ENCODE measurements at places on chromosomes 1 and 21. TPM values are rescaled to one million over a fixed set of nuclear protein-coding genes. Genes with fewer than 3 reads are reported as not detected.

DNA sequence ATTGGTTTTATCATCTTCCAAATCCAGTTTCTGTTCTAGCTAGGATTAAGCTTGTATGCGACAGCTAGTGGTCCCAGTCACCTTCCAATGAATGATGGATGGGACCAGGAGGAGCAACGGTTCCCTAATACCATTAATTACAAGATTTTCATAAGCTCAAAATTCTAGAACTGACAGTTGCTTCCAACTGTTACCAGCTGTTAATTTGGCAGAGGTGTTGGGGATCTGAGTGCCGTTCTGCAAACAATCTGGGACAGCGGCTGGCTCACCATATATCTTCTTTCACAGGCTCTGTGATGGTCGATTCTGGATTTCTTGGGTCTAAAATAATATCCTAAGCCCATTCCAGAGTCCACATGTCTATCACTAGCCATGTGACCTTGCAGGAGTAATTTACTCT, 34.5 kb upstream of the RALGPS2 start:
- DNase-seq = no peak

AMY1A gene
- not detected for total RNA-seq

DNA sequence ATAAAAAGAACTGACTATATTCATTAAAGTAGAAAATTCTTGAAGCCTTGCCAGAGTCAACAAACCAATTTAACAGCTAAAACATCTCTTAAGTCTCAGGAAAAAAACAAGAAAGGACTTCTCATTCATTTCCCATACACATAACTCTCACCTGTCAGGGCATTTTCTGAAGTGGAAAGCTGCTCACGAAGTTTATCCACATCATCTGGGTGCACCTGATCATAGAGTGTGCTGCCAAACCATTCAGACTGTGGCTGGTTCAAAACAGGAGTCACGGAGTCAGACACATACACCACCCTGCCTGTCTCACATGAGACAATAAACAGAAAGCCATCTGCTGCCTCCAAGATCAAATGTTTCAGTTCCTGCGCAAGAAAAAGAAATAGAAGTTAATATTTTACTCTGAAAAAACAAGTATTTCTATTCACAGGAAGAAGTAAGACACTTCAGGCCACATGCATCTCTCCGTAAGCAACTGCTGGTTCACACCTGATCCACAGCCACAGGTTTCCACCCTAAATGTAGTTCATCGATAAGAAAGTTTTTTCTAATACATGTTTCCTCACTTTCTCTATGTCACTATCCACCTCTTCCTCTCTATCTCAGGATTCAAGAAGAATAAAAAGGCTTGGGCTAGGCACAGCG, 28.2 kb upstream of the CTSK start:
- DNase-seq = no peak

DNA sequence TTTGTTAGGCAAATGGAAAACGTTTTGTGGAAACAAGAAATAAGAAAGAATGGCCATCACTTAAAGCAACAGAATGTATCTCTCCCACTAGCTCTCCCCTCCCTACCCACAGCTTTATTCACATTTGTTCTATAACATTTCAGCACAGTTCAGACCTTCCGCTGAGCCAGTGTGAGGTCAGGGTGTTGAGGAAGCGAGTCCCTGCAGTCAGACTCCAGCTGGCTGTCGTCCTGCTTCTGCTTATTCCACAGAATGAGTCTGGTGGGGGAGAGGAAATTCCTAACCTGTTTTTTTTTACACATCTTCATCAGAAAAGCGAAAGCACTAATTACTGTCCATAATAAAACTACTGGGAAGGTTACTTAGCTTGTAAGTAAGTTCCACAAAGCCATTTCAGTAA, 39.0 kb downstream of the MRPL39 start:
- no peak for DNase-seq

PCBP3 gene
- 4.9 TPM for total RNA-seq

GRCh38 chr21:26331205-26331980, 160.8 kb upstream of the APP start:
- DNase-seq = no peak

RGS1 gene
- total RNA-seq = 145 TPM

DNA sequence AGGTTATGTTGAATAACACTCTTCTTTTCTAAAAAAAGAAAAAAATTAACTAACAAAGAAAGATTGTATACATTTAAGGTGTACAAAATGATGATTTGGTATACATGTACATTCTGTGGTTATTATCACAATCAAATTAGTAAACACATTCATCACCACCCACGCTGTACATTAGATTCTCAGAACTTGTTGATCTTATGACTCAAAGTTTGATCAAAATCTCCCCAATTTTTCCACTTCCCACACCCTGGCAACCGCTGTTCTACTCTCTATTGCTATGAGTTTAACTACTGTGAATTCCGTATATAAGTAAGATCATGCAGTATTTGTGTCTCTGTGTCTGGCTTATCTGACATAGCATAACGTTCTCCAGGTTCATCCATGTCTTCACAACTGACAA, 469.5 kb upstream of the CHRM3 start:
- DNase-seq = no peak

- no peak for DNase-seq
Observed at GRCh38 chr1:12338017-12338416, 108.2 kb downstream of the VPS13D start.

DNA sequence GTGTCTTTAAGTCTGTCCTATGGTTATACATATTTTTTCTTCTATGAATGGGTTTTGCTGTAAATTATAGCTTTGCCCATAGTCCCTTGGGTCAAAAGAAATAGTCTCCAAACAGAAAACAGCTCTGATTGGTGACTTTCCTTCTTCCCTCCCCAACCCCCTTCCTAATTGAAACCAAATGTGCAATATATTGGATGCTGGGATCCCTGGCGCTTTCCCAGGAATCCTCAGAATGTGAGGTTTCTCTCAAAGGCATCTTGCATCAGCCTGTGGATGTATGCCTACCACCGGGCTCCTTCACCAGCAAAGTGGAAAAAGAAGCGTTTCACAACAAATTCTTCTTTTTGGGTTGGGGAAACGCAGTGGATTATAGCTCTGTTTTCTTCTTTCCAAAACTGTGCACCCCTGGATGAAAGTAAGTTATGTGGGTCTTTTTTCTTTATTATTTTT, at the start of gene DDR2:
TSS of gene DDR2 (plus strand) at position 248 of the 450 bp plus-strand sequence. CDS start 86,600 bp downstream, outside the sequence.
- DNase-seq = no peak

- no peak for DNase-seq
Observed at GRCh38 chr1:194809665-194810064, 1623.3 kb upstream of the B3GALT2 start.

DNA sequence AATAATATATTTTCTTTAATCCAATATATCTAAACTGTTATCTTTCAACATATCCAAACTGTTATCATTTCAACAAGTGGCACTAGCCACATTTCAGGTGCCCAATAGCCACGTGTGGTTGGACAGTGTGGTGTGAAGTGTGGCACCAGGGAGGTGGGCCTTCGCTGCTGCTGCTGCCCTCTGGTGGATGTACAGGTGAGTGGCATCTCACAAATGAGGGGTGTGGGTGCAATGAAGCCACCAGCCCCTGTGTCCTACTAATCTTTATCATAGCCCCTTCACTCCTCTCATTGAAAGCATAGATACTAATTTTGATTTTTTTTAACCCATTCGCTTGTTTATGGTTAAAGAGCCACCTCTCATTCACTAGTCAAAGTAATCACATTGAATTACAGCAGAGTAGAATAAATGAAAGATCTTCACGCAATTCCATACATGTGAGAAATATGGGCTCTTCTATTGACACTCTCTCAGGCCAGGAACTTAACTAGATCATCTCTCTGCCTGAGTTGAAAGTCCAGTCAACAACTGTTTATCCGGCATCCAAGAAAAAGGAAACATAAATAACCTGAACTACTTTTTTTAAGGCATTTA, 499.2 kb downstream of the OMA1 start:
- DNase-seq = no peak

KCNQ4 gene
- total RNA-seq = 2.0 TPM

- no peak for DNase-seq
Observed at GRCh38 chr1:70504821-70505193, 93.7 kb downstream of the CTH start.

CLDN19 gene
- not detected for total RNA-seq

- DNase-seq = no peak
Observed at GRCh38 chr1:230400007-230400344, 26.2 kb downstream of the PGBD5 start.

- DNase-seq = no peak
Observed at GRCh38 chr21:45158491-45159423, 84.4 kb downstream of the ADARB1 start.

DNA sequence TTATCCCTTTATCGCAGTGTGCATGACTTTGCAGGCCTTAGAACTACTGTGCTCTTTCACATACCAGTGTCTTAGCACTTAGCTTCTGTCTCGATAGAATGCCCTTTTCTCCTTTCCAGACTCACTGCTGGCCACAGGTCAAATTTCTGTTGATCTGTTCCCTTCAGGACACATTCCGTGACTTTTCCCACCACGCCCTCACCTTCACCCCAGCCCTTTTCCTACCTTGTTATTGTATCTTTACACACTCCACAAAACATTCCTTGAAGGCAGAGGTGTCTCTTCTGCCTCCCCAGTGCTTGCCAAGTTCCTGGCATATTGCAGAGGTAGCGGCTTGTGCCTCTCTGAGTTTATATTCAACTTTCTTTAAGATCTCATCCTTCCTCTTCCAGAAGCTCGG, 3.7 kb upstream of the IGSF9 start:
- DNase-seq = no peak

PER3 gene
- total RNA-seq = 24.6 TPM

GRCh38 chr1:243819438-243819839, 30.6 kb downstream of the AKT3 start:
- no peak for DNase-seq

DNA sequence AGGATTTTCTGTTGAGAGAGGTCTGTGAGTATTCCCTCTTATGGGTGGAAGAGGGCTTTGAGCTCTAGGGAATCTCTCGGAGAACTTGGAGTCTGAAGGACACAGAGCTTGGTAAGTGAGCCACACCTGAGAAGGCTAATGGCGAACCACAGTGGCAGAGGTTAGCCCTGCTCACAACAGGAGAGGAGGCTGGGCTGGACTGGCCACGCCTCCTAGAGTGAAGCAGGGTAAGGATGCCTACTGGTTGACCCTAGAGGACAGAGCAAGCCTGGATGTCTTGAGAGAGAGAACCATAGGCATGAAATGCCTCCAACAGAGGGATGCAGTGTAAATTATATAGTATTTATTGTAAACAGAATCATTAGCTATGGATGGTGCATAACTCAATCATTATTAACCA, 232.6 kb downstream of the PCP4 start:
- no peak for DNase-seq

KCNJ9 gene
- total RNA-seq = not detected

ZNF683 gene
- total RNA-seq = not detected

- DNase-seq = no peak
Observed at GRCh38 chr1:33374336-33375105, 53.6 kb upstream of the A3GALT2 start.

DNA sequence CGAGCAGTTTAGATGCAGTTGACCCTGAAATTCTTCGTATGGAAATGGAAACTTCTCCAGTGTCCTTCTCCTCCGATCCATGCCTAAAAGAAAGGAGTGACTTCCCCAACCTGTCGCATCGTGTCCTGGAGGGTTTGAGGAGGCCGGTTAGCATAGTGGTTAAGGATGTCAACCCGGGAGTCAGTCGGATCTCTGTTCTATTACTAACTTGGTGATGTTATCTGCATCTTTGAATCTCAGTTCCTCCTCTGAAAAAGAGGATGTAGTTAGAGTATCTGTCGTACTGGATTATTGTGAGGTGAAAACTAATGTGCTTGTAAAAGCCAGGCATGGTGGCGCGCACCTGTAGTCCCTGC, 684 bp downstream of the ZBTB8B start:
- DNase-seq = no peak

DNA sequence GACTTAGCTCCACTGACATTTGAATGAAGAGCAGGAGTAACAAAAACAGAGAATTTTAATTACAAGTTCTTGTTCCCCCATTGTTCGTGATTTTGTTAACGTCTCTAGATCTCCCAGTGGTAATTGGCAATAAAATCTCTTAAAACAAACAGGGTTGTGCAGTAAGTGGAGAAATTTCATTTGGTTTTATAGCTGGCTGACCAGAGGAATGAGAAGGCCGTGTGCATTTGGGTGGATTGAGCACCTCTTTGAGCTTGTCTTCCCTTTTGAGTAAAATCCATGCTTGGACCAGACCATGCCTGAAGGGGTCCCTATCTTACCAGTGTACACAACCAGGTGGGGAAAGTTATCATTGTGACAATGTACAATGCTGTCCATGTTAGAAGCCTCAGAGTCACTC, 137.8 kb downstream of the HIVEP3 start:
- no peak for DNase-seq

- no peak for DNase-seq
Observed at GRCh38 chr1:25100151-25100833, 132.0 kb downstream of the SYF2 start.

Data from vagina (tissue), 2 donors.